Activated CD4-positive, alpha-beta T cell treated with anti-CD3 and anti-CD28 coated beads for 36 hours (primary cell): ENCODE measurements at places on chromosomes 16 and 17. TPM values are rescaled to one million over a fixed set of nuclear protein-coding genes. Genes with fewer than 3 reads are reported as not detected.
A peak's percentile ranks its signal among the peaks of the same experiment; 100 is the strongest.

GRCh38 chr17:81067391-81067811 lies 32.5 kb downstream of the BAIAP2 start:
- DNase-seq: no peak

DNA sequence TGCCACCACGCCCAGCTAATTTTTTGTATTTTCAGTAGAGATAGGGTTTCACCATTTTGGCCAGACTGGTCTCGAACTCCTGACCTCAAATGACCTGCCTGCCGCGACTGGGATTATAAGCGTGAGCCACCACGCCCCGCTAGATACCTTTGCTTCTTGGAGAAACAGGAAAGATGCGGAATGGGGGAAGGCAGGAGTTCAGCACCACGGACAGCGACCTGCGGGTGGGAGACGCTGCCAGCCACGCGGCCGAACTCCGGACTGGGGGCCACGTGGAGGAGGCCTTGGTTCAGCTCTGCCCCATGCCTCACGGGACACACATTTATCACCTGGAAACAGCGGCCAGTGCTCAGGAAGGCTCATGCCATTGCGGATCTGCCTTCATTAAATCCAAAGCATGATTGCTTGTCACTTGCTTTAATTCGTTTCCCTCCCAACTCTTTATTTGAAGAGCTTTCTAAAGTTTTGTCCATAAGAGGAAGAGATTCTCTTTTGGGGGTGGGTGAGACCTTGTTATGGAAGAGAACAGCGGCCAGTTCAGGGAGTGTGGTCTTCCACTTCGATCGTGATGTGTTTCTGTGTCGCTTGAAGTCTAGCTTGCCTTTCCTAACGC lies 219.9 kb downstream of the ENGASE start:
- DNase-seq: peak; percentile 74

CDRT15L2 gene
- total RNA-seq: not detected

GRCh38 chr17:80585890-80586845 lies 41.5 kb downstream of the RPTOR start:
- peak; percentile 27 for DNase-seq

DNA sequence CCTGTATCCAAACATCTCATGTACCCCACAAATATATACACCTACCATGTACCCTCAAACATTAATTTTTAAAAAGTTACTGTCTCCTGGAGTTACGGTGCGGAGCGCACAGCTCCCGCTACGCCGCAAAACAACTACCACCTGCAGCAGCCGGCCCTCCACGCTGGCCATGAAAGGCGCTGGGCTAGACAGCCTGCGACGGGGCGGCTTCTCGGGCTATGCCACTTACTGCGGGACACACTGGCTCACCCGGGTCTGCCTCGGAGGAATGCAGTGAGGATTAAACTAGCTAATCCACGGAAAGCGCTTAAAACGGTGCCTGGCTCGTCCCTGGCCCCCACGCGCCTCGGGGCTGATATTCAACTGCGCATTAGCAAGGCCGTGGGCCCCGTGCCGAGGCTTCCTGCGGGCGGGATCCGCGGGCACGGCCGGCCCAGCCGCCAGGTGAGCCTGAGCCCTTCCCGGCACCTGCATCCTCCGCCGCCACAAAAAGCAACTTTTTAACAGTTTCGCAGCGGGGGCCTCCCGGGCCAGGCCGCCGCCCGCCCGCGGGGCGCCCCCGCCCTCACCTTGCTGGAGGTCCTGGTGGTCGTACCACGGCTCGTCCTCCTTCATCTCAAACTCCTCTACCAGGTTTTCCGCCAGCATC lies 633 bp downstream of the CDR2 start:
- peak; percentile 62 for DNase-seq

DNA sequence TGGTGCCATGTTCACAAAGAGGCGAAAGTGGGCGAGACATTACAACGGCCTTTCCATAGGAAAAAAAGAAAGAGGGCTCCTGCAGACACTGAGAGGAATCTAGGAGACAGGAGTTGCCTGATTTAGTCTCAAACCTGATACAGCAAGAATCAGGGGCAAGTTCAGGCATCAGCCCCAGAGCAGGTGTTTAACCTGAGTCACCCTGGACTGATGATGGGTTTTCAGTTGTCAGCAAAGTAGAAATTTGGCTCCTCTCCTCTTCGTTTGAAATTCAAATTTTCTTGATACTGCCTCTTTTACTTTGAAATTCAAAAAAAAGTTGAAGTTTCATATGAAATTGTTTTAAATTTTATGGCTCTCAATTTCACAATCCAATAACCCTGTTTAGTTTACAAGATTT lies 189.5 kb downstream of the ABCC12 start:
- DNase-seq: no peak

DNA sequence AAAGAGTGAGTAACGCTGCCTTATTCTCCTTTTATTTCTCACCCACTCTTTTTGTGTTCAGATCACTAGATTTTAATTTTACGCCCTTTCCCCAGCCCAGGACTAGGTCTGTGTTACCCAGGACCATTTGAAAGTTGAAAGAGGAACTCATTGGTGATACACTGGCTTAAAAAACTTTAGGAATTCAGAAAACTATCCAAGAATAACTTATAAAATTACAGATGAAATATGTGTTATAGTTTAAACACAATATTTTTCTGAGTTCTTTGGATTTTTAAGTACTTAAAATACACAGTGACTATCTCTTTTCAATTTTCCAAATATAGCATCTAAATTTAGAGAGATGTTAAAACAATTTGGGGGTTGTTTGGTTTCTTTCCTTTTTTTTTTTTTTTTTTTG lies 385.2 kb downstream of the CDH13 start:
- no peak for DNase-seq

DNA sequence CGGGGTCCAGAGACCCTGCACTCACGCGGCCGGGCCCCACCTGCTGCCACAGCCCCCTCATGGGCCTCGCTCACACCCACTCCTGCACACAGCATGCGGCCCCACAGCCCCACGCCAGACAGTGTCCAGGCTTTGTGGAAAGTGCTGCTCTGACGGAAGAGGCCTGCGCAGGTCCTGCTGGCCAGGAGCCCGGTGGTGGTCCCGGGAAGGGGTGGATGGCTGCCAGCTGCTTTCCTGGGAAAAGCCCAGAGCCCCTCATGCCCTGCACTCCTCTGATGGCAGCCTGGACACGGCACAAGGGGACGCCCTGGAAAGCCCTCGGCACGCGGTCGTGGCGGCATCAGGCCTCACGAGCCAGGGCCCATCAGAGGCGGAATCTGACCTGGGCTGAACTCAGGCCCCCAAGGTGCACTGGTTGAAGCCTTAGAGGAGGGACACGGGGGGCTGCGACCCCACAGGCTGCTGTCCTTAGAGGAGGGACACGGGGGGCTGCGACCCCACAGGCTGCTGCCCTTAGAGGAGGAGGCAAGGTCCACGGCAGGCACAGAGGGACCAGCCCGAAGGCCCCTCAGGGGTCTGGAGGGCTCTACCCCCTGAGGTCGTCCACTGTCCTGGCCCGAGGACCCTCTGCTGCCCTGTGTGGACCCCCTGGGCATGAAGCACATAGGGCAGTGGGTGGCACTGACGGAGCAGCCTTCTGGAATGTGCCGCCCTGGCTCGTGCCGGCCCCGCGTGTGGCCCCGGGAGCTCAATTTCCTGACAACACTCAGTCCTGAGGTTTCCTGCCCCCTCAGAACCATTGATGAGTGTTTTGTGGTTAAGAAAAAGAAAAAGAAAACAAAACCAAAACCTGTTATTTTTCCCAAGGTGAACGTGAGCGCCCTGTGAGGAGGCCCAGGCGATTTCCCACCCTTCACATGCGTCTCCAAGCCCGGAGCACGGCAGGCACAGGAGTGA lies 22.1 kb downstream of the SOX8 start:
- peak; percentile 76 for DNase-seq

- no peak for DNase-seq
These were observed 198.7 kb downstream of the KCNJ2 start for GRCh38 chr17:70368011-70368410.

DNA sequence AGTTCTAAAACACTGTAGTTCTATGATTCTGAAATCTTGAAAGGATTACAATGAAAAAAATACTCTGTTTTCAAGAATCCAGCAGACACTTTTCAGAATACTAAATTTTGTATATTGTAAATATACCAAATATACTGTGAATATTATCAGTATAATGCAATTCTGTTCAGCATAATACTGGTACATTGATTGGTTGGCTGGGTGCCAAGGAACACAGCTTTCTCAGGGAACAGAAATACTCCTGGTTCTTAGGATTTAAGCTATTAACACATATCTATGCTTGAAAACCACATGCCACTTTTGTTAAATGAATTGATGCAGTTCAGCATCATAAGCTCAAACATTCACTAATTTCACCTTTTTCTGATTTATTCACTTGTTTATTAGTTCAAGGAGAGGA lies 2.5 kb upstream of the GINS3 start:
- DNase-seq: peak; percentile 11

- no peak for DNase-seq
These were observed 84.4 kb downstream of the RPGRIP1L start for GRCh38 chr16:53619235-53619634.

DNA sequence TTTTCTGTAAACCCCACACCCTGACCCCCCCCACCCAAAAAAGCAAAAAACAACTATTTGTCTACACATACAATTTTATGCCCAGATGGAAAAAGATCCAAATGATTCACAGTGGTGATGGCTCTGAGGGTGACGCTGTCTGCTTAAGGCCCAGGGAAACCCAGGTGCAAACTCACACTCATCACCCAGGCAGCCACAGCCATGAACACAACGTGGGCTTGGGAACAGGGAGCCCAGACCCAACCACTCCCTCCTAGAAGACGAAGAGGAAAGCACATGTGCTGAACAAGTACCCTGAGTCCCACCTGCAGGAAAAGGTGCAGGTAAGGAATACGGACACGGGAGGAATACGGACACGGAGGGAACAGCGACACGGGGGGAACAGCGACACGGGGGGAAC lies 5.4 kb downstream of the HBQ1 start:
- DNase-seq: no peak

DNA sequence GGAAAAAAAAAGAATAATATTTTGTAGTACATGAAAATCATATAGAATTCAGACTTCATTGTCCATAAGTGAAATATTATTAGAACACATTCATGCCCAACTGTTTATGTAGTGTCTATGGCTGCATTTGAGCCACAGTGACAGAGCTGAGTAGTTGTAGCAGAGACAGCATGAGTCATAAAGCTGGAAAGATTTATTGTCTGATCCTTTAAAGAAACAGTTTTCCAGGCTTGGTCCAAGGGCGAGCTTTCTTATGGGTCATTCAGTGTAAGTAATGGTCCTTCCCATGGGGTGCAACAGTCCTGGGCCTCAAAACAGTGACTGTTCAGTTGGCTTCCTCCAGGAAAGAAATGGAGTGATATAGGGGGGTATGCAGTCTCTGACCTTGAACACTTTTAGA lies 260.2 kb downstream of the HS3ST4 start:
- no peak for DNase-seq

GRCh38 chr17:61454381-61455323 lies 2.4 kb downstream of the TBX4 start:
- peak; percentile 24 for DNase-seq

DNA sequence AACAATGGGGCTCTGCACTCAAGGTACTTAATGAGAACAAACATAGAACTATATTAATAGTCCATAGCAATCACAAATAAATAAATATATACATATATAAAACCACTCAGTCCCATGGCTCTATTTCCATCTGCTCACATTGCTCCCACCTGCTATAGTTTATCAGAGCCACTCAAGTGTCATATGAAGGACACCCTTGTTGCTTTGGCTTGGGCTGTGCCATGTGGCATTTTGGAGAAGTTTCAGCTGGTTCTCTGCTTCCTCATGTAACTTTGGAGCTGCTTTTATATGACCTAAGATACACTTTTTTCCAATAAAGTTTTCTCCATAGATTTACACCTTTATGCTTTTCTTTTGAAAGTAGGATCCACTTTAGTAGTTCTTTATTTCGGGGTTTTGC lies 126.4 kb downstream of the KCNJ2 start:
- DNase-seq: no peak

DNA sequence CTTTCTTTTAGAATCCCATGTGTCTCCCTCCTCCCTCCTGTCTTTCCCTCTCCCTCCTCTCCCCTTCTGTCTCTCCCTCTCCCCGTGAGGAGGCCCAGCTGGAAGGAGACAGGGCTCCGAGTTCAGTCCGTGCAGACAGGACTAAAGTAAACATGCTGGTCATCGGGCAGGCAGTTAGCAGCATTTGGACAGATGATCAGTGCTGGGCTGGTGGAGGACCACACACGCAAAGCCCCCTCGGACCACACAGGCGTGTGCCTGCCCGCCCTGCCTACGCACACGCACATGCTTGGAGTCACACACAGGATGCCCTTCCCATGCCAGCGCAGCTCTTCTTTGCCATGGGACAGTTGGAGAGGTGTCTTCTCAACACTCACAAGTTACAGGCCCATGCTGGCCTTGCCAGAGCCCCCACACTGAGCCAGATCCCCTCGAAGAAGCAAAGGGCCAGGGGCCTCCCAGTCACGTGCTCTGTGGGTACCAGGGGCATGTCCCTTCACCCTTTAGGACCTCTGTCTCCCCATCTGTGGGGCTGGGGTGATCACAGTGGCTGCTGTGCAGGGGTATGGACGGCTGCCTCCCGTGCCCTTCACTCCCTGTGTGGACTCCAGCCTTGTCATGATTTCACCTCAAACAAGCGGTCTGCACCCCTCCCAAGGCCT lies 215.7 kb upstream of the FOXF1 start:
- no peak for DNase-seq

FAAP100 gene
- 39.3 TPM for total RNA-seq

KRT31 gene
- not detected for total RNA-seq

GRCh38 chr17:81114351-81115093 lies 50.8 kb upstream of the PVALEF start:
- no peak for DNase-seq
